CD4-positive, alpha-beta T cell treated with Interleukin-6 for 4 hours (primary cell): ENCODE measurements at places on chromosomes 5 and 9.

GRCh38 chr5:119343766-119344165 is 12.1 kb upstream of the TNFAIP8 start:
- peak; percentile 64 for DNase-seq

DNA sequence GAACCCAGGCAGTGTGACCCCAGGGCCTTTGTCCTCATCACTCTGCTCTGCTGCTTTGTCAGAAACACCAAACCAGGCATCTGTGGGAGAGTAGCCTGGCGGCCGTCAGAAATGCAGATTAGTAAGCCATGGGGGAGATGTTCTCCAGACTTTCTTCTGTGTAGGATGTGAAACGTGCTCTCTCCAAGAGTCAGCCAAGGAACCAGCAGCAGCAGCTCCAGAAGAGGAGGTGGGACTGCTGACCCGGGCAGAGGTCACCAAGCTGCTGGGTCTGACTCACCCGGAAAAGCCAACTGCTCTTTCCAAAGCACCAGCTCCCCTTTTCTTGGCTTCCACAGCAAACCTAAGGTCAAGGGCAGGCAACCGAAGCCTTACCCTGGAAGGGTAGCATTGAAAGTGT is 14.4 kb upstream of the ABLIM3 start:
- no peak for DNase-seq

DNA sequence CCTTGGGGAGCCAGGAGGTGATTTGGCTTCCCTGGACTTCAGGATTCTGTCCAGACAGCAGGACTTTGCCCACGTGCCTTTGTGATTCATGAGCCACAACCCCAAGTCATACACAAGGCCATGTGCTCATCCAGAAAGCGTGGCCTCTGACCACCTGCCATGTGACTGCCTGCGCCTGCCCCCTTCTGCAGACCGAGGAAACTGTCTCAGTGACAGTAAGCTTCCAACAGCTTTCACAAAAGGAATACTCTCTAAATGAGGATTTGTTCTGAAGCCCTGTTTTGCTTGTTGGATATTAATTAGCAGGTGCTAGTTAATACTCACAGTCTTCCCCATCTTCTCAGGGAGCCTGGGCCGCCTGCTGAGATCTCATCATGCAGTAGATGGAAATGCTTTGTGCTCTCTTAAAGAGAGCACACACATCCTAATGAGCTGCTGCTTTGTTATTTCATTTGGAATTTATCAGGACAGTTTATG is 36.9 kb upstream of the ANGPTL2 start:
- no peak for DNase-seq

DNA sequence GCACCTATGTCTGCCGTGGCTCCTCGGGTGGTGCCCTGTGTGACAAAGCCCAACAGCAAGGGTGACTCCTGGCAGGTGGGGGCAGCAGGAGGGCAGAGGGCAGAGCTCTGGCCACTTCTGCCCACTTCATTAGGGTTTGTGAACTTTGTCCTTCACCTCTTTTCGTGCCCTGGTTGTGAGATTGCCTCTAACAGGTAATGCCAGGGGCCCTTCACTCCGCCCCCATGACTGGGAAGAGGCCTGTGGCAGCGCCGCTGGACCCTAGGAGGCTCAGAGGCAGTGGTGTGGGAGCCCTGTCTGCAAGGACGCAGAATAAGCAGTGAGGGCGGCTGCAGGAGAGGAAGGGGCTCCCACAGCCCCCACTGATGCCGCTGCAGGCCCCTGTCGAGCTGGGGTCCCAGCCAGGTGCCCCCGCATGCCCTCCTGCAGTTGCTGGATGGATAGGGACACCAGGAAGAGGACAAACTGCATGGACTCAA is 108.7 kb upstream of the LMX1B start:
- no peak for DNase-seq

DNA sequence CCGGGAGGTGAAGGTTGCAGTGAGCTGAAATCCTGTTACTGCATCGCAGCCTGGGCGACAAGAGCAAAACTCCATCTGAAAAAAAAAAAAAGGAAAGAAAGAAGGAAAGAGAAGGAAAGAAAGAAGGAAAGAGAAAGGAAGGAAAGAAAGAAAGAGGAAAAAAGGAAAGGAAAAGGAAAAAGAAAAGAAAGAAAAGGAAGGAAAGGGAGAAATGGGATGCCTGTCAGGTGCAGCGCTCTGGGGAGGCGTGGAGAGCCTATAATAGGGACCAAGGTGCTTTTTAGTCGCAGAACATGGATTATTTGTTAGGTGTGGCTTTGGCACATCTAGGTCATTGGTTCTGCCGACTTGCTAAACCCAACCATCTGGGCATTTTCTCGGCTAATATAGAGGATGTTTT is 17.9 kb downstream of the EXOSC2 start:
- DNase-seq: no peak

GRCh38 chr9:35725362-35725761 is 6.6 kb downstream of the TLN1 start:
- no peak for DNase-seq

DNA sequence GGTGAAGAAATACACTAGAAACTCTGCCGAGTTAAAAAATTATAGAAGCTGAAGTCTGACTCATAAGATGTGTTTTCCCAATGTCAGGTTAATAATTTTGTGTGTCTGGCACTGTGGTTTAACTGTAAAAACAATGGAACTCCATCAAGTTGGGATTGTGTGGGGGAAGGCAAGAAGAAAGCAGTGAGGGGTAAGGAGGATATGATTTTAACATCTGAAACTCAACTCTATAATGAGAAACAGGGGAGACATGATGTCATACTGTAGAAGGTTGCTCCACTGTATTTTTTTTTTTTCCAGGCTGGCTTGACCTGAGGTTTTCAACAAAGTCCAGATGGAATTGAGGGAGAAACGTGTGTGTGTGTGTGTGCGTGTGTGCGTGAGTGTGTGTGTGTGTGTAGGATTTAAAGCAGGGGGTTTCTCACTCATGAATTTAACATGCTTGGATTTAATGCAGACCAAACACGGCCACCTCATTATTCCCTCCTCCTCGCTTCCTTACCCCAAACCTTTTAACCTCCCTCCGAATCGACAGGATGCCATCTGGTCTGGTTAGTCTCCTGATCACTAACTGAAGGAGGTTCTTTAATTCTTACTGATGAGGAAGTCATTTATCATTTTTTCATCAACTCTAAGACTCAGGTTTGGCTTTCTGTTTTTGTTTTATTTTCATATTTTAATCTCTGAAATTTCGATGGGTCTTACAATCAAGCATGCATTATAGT is 140.2 kb upstream of the LPAR1 start:
- DNase-seq: no peak

DNA sequence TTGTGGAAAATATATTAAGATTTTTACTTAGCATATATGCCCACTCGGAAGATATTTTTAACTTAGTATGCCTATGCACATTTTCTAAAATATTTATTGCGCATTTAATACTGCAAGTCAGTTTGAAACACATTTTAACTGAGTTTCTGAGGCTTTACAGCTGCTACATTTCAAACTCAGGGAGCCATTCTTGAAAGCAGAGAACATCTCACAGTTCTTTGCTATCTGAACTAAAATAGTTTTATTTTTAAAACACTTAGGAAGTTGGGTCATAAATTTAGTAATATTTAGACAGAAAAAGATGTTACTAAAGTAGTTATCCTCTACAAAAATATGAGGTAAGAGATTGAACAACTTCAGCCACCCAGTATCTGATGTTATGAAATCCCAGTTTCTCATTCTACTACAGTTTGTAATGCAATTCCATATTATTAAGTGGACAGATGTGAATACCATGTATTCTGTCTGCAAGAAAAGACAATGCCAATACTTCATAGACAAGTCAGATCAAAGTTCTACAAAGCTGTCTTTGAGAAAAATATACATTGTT is 409.9 kb upstream of the EDIL3 start:
- no peak for DNase-seq
